ENCODE measurements at places on chromosomes 3 and 15. TPM values are rescaled to one million over a fixed set of nuclear protein-coding genes. Genes with fewer than 3 reads are reported as not detected.

Gene ZNF620
- 1.7 TPM for total RNA-seq

Gene SOX2
- total RNA-seq: 2.7 TPM

Gene OCA2
- 2.5 TPM for total RNA-seq

Gene SCAANT1
- not detected for total RNA-seq

Gene TIMP4
- total RNA-seq: 1.4 TPM

Gene EFCC1
- total RNA-seq: not detected

Gene NPAP1
- under 0.01 TPM for total RNA-seq

Gene FRMD5
- total RNA-seq: 2.7 TPM

Gene FOXB1
- total RNA-seq: not detected
